ENCODE measurements at places on chromosomes 6 and 20. TPM values are rescaled to one million over a fixed set of nuclear protein-coding genes. Genes with fewer than 3 reads are reported as not detected.

DNA sequence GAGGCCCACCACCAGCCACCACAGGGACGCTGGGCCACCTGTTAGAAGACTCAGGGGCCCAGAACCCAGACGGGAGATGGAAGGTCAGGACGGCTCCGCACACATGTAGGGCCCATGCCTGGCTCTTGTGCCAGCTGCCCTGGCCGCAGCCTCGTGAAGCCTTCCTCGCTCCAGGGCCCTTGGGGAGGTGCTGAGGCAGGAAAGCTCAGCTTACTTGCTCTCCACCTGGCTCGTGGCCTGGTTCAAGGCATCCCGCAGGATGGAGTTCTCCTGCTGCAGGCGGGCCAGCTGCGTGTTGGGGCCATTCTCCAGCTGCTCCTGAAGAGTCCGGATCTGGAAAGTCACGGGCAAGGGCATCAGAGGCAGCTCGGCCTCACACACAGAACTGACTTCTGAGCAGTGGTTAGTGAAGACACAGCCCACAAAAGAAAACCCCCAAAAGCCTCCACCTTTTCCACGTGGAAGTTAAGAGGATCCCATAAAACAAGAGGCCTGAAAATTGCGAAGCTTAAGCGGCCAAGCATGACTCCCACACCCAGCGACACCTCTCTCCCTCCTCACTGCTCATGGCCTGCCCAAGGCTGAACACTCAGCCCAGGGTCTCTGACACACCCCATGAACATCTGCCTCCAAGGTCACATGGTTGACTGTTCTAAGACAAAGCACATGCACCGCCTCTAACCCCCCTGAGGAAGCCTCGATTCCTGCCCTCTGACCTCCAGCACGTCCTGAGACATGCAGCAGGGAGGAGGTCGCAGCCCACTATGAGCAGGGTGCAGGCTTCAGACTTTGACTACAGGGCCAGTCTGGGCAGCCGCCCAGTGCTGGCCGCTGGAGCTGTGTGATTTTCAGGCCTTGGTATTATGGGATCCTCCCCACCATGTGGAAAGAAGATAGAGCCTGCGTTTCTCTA is 46.5 kb downstream of the RRBP1 start:
- DNase-seq, result no peak

DNA sequence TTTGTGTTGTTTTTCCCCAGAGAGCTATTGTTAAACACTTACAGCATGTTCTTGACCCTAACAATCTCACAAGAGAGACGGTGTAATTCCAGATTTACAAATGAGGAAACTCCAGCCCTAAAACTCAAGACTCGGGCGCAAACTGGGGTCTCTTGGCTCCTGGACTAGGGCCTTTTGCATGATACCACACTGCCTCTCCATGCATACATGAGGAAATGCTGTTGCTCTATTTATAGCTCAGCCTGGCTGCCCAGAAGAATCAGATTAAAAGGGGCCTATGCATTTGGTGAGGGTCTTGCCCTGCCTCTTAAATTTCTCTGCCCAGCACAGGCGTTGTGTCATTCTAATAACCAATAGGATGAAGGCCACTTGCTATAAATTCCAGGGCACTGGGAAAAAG is 30.5 kb upstream of the SNRPB2 start:
- no peak for DNase-seq

DNA sequence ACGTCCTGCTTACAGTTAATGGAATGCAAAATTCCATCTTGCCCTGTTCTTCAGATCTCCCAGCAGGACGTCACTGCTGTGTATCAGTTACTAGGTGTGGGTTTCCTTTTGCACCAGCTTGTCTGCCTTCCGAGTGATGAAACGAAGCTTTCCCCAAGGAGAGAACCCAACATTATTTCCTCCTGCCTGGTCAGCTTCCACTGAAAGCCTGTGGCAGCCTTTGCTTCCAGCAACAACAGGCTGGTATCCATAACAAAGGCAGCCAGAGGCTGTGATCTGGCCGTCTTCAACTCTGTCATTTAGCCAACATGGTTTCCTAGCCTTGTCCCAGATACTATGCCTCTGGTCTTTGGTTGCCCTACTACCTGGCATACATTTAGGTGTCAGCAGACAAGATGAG is 78.9 kb upstream of the HEY2 start:
- no peak for DNase-seq

DNA sequence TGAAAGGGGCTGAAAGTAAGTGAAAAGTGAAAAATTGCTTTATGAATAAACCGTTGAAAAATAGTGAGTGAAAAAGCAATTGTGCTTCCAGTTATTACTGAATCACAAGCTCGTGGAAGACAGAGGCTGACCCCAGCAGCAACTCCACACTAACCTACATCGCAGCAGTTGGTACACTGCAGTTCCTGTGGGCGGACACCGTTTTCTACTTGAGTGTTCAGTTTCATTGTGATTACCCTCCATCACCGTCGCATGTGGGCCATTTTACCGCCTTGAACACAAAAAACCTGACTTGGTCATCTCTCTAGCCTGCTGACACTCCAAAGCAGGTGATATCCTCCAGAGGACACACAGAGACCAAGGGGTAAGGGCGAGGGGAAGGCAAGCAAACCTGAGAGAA is 28.4 kb downstream of the PRDM1 start:
- DNase-seq, result no peak

DNA sequence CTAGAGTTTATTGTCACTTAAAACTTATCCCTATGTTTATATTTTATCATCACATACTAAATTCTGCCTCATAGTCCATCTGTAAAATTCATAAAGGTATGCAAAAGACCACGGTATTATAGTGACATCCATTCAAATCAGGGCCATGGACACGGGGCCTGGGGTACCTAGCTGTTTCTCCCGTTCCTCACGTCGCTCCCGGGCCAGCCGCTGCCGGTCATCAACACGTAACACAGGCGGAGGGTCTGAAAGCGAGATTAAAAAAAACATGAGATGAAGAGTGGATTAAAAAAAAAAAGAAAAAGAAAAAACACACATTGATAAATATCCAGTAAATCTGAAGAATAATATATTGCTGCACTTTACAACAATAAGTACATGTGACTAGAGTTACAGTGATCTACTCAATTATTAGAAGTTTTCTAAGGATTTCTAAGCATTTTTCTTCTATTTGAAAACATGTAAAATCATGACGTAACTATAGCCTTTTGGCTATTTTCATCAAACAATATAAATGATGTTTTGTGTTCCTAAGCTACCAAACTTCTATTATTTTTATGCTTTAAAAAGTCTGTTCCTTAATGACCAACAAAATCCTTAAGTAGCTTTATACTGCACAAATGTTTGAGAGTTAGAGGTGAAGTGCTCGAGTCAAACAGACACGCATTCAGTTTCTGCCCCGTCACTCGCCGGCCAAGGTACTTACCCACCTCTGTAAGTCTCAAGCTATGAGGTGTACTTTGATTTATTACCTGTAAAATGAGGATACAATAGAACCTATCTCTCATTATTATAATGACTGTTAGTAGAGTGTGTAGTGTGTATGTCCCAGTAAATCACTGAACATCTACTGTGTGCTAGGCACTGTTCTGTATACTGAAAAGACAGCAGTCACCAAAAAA is 122.1 kb upstream of the BCLAF1 start:
- no peak for DNase-seq

DNA sequence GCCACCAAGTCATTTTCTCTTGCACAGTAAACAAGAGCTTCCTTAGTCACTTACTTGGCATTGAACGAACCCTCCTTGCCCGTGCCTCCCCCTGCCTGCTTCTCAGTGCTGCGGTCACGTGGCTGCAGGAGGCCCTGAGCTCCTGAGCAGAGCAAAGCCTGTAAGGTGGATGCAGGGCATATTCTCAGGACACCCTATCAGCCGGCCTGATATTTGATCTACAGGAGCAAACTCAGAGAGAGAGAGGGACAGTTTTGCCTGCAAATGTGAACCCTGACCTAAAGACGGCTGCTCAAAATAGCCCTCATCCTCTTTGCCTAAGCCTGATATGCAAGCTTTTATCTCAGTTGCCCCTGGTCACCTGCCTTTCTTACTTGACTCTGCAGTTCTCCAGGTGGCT is 93.0 kb upstream of the POPDC3 start:
- DNase-seq, result no peak

DNA sequence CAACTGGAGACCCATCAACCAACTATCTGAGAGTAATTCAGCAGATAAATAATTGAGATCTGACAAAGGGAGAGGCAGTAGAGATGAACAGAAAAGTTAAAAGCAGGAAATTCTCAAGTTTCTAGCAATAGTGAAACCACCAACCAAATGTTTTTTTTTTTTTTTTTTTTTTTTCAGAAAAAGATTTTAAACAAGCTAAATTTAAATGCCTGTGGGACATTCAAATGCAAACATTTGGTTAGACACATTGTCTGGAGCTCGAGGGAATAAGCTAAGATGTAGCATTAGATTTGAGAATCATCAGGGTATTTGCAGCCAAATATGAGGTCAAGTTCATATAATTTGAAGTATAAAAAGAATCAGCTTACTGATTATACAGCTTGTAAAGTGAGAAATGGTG is 16.4 kb downstream of the RANBP9 start:
- no peak for DNase-seq

- no peak for DNase-seq
Observed at GRCh38 chr6:13338038-13338437, 9.7 kb upstream of the TBC1D7 start.

DNA sequence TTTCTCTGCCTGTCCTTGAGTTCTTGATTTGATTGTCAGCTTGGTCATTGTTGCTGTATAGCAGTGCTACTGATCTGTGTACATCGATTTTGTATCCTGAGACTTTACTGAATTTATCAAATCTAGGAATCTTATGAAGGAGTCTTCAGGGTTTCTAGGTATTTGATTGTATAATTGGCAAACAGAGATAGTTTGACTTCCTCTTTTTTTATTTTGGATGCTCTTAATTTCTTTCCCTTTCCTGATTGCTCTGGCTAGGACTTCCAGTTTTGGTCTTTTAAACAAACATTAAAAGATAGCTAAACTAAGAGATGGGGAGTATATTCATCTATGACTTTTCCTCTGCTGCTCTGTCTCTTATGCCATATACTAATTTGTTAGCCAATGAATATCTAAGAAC is 62.4 kb downstream of the NCOA7 start:
- no peak for DNase-seq

DNA sequence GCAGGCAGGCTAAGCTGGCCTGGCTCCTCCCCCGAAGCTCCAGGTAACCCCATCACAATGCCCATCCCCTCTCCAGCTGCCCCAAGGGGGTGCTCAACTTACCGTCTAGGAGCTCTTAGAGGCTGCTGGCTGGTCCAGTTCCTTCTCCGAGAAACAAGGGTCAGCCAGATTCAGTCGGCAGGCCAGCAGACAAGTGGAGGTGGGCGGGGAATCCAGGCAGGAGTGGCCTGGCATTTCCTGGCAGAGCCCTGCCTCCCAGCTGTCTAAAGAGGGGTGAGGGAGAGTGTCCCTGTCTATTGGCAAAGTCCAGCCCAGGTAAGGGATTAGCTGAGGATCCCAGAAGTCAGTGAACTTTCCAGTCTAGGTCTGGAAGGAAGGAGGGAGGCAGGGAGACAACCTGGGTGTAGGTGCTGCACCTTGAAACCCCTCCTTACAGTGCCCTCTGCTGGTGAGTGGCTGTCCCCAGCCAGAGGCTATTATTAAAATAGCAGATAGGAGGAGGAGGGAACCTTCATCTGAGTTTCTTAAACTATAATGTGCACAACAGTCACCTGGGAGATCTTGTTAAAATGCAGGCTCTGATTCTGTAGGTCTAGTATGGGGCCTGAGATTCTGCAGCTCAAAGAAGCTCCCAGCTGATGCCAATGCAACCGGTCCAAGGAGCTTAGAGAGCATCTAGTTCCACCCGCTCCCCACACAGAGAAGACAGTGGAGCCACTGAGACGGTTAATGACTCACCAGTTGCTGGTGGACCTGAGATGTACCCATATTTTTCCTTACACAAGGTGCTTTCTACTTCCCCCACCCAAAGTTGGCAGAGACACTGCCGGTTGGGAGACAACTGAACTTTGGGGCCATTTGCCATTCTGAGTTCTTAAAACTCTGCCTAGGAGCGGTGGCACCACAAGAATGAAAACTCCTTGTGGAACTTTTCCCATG is at the start of gene UNC5CL:
TSS of gene UNC5CL (minus strand) at position 162 of the 939 bp plus-strand sequence. CDS start 4,147 bp downstream, outside the sequence.
- DNase-seq, result peak; percentile 84

- DNase-seq, result no peak
Observed at GRCh38 chr6:160104821-160105517, 16.6 kb upstream of the SLC22A1 start.

GRCh38 chr6:30453508-30454116 is 35.7 kb upstream of the HLA-E start:
- peak; percentile 91 for DNase-seq

DNA sequence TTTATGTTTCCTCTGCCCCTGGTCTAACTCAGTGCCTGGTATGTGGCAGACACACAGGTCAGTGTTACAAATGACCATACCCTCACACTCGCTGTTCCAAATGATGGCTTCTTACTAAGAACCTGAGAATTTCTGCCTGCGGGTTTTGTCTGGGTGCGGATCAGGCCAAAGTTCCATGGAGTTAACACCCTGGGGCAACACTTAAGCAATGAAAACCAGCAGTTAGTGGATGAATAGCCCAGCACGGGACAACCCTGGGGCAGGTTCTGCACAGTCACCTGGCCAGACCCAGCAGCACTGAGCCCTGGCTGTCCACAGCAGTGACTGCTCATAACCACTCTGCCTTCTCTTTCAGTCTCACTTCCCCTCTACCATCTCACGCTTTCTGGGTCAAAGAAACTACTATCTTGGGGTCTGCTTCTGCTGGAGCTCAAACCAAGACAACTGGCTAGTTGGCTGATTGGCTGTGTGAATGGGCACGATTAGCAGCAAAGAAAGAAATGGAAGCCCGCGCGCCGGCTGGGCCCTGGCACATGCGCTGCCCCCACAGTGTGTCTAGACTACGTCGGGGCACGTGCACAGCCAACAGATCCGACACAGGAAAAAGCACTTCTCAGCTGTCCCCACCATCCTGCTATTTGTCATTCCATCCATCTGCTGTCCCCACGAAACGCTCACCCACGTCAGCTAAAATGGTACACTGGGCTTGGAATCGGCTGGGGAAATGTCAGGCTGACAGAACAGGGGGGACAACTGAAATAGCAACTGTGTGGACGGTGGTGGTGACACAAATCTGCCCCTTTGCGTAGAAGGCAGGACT is 36.6 kb downstream of the MGME1 start:
- no peak for DNase-seq

Gene UNC5CL
- total RNA-seq, result 1.1 TPM

Gene VWA7
- total RNA-seq, result 5.6 TPM

Gene CDH22
- not detected for total RNA-seq

Gene ERVFRD-1
- not detected for total RNA-seq

Gene CRISP3
- total RNA-seq, result not detected

Gene CYP39A1
- 0.94 TPM for total RNA-seq

Gene ZC2HC1B
- not detected for total RNA-seq

Measured in HT-29 (cell line).